Epithelial cell of proximal tubule (primary cell): ENCODE measurements at places on chromosomes 2 and 18.

GRCh38 chr2:232926431-232926939 is 56.4 kb downstream of the SNORC start:
- no peak for DNase-seq

DNA sequence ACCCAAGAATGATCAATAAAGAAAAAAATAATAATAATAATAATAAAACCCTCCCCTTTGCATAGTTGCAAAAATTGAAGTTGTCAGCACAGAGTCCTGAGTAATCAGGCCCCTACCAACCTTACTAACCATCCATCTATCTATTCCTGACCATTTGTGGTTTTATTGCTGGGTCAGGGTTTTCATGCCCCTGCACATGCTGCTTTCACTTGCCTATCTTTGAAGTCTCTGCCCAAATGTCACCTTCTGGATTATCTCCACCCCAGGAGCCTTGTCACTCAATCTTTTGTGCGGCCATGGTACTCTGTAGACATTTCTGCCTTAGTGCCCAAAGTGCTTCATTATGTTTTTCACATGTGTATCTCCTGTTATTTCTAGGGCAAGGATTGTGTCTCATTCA is 35.1 kb downstream of the SLC30A6 start:
- DNase-seq = no peak

- DNase-seq = no peak
Observed at GRCh38 chr2:197513915-197514314, 2.0 kb upstream of the MOB4 start.

DNA sequence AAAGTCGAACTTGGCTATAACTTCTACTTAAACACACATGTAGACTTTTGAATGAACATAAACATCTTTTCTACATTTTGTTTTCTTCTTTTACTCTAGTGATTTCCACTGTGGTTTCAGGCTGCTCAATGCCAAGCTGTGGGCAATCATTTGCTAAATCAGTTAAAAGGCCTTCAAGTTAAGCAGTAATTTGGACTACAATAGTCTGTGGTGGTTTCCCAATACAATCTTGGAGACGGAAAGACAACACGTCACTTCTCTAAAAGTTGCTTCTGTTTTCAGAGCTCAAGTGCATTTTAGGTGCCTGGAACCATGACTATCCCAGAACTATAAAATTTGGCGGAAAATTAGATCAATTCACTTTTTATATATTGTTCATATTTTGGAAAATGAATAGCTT is 69.4 kb downstream of the TXNL1 start:
- DNase-seq = peak; percentile 59

- DNase-seq = no peak
Observed at GRCh38 chr2:134679745-134680144, 39.1 kb downstream of the TMEM163 start.

DNA sequence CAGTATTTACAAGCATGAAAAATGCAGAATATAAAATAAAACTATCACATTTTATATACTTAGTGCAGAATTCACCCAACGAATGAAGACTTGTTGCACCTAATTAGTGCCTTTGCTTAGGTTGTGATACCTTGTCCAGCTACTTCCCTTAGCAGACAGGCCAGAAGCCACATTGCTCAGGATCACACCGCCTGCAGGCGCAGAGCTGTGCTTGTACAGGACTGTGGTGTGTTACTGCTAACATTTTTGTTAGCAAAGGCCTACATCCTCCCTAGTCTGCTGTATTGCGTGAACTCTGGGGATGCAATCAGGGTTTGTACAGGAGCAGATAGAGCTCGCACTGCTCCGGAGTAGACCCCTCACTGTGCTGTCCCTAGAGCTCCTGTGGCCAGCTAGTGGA is 336.9 kb downstream of the CBLN2 start:
- no peak for DNase-seq

DNA sequence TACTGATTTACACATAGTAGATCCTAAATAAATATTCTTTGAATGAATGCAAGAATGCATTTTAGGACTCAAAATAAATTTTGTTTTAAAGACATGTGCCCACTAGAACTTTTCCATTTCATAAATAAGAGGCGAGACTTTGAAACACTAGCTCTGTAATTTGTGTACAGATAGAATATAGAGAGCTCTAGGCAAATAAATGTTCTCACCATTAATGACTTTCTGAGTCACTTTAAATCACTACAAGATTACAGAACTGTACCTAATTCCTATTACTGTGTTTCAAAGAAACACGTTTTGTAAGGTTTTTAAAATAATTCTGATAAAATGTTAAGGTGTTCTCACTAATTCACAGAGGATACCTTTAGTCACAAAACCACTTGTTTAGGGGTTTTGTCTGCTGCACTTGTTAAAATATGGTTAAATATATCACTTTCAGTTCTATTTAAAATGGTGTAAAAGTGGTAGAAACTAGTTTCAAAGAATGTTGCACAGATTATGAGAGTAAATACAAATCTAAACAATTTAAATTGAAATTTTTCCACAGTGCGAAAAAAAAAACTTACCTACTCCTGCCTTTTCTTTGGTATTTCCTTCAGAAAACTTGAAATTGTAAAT is 158.7 kb upstream of the ZC3H15 start:
- DNase-seq = no peak

- no peak for DNase-seq
Observed at GRCh38 chr2:128686881-128687555, 368.4 kb upstream of the HS6ST1 start.

- DNase-seq = no peak
Observed at GRCh38 chr2:199814817-199815211, 36.2 kb downstream of the FTCDNL1 start.

DNA sequence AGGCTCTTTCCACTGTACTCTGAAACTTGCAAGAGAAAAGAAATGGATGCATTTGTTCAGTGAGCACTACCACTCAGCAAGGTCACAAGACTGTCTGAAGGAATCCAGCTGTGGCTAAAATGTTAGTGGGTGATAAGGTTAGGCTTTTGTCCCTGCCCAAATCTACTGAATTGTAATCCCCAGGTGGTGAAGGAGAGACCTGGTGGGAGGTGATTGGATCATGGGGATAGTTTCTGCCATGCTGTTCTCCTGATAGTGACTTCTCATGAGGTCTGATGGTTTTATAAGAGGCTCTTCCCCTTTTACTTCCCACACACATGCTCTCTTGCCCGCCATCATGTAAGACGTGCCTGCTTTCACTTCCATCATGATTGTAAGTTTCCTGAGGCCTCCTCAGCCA is 68.2 kb downstream of the ZNF385B start:
- no peak for DNase-seq

DNA sequence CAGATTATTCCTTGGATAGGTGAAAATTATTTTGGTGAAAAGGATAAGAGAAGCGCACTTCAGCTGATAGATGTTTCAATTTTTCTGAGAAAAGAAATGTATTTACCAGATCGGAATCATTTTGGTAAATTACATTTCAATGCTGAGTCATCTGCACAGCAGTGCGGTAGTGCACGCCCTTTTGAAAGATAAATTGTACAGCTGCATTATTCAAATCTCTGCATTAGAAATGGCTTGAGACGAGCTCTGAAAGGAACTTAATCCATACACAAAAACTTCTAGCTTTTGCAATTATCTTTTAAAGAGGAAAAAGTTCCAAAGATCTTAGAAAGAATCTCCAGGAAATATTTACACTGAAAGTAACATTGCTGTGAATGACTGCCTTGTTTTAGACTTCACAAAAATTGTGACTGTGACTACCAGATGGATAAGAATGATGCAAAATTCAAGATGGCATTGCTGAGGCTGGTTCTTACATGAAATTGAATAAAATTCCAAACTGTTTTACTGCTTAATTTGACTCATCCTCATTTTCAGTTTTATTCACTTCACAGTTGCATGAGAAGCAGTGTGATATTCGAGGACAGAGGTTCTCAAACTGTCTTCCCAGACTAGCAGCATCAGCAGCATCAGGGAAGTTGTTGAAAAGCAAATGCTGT is 161.7 kb downstream of the RND3 start:
- no peak for DNase-seq
